NAMALWA (cell line): ENCODE measurements at places on chromosomes 16 and 17.

GRCh38 chr17:69048634-69049033 is 12.1 kb downstream of the ABCA9 start:
- DNase-seq = no peak

DNA sequence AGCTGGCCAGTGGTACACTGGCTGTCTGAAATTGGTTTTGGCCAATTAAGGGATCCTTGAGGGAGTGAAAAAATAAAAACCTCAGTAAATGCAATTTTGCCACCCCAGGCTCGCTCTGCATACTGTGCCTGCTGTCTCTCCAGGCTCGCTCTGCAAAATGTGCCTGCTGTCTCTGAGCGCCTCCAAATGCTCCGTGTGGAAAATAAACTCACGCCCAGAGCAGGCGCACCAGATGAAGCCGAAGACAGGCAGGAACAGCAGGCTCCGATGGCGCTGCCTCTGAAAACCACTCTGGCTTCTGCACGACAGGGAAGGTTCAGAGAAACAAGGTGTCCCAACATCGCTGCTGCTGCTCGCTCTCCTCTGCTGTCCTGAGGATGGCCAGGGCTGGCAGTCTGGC is 29.1 kb downstream of the SNN start:
- DNase-seq = no peak

- DNase-seq = no peak
These were observed 2.6 kb upstream of the SETD1A start for GRCh38 chr16:30954993-30955392.

- peak; percentile 61 for DNase-seq
These were observed 32.4 kb downstream of the HAPSTR1 start for GRCh38 chr16:9123871-9124270.

- no peak for DNase-seq
These were observed 847.4 kb upstream of the EEF2KMT start for GRCh38 chr16:5944971-5945370.

DNA sequence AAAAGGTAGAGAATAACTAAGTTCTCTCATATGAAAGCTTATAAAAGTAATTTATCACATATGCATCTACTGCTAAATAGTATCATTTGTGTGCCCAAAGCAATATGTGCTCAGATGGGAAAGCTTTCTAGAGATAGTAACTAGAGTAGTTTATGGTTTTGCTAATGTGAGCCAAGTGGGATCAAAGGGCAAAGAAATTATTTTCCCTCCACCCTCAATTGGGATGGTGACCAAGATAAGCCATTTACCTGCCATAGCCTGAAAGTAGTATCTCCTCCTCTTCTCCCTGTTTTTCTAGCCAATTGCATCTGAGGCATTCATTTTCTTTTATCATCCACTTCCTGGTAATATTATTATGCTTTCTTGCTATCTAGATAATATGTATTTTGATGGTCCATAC is 41.9 kb upstream of the KCNJ16 start:
- no peak for DNase-seq

- no peak for DNase-seq
These were observed 7.7 kb downstream of the CDH1 start for GRCh38 chr16:68744744-68745280.

DNA sequence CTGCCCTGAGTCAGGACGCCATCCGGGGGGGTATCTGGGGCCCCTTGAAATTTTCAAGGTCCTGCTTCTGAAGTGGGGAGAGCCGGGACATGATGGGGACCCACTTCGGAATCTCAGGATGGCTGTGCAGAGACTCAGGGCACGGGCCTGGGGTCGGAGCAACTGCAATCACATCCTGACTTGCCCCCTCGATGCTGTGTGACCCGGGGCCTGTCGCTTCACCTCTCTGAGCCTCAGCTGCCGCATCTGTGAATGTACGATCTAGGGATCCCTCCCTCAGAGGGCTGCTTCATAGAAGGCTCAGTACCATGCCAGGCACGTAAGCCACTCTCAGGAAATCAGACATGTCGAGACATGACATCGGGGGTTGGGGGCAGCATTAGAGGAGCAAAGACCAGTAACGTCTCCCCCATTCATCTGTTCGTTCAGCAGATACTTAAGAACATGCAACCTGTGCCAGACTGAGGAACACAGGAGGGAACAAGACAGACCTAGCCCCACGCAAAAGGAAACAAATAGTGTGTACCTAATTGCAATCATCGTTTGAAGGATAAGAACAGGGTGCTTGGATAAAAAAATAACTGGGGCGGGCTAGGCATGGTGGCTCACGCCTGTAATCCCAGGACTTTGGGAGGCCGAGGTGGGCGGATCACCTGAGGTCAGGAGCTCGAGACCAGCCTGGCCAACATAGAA is 229.6 kb downstream of the PARN start:
- no peak for DNase-seq

- no peak for DNase-seq
These were observed 8.6 kb downstream of the KRT10 start for GRCh38 chr17:40813804-40814203.

DNA sequence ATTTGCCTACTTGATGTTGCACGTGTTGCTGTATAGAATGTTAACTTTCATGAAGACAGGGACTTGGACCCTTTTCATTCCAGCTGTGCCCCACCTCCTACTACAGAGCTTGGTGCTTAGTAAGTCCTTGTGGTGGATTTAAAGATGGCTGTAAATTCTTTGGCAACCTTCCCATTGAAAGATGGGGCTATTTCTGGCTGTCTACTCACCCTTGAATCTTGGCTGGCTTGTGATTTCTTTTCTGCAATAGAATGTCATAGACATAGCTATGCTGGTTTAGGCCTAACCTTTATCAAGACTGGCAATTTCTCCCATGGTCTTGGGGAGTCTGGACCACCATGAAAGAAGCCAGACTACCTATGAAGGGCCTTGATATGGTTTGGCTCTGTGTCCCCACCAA is 59.0 kb downstream of the ACSM2A start:
- DNase-seq = no peak

DNA sequence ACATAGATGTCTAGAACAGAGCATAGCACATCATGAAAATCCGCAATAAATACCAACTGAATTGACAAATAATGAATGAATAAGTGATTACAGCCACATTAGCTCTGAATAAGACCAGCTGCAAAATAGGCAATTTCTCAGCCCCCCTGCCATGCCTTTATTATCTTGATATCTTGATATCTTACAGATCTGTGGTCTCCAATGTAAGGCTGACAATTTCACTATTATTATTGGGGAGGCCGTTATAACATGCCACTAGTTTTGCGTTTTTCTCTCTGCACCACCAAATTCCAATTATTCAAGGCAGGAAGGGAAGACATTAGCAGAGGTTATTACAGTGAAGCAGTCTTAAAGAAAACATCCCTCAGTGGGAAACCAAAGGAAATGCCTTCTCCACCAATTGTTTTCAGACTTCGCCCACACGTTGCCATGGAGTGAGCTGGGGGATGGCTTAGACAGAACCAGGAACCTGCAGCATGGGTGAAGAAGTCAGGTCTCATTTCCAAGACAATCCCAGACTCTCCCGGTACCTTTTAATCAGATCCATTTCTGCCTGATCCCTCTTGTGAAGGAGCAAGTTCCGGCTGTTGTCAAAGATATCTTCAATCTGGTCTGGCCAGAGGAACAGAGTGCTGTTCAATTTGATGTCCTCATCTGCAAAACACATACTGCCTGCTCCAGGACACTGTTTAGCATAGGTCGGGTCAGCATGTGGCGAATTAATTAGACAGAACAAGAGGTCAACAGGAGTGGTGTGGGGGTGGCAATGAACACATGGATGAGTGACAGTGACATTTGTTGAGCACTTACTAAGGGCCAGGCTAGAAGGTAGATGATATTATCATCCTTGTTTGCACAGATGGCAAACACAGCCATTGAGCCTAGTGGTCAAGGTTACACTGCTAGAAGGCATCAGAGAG is 46.4 kb downstream of the DNAH3 start:
- DNase-seq = no peak

DNA sequence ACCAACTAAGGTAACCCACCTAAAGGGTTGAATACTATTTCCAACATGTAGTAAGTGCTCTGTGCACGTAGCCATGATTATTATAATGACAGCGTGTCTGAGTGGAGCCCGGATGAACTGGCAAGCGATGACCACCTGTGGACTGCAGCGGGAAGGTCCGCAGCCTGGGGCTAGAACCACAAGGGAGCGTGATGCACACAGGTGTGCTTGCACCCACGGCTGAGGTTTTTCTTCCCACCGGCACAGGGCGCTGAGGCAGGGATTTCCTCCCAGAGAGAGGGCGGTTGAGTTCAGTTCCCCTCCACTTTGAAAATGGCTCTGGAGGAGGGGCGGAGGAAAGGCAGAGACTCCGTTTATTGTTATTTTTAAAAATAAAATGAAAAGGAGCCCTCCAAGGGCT is 221.7 kb upstream of the HSBP1 start:
- no peak for DNase-seq

- no peak for DNase-seq
These were observed 910 bp downstream of the ITGAL start for GRCh38 chr16:30473231-30474073.

DNA sequence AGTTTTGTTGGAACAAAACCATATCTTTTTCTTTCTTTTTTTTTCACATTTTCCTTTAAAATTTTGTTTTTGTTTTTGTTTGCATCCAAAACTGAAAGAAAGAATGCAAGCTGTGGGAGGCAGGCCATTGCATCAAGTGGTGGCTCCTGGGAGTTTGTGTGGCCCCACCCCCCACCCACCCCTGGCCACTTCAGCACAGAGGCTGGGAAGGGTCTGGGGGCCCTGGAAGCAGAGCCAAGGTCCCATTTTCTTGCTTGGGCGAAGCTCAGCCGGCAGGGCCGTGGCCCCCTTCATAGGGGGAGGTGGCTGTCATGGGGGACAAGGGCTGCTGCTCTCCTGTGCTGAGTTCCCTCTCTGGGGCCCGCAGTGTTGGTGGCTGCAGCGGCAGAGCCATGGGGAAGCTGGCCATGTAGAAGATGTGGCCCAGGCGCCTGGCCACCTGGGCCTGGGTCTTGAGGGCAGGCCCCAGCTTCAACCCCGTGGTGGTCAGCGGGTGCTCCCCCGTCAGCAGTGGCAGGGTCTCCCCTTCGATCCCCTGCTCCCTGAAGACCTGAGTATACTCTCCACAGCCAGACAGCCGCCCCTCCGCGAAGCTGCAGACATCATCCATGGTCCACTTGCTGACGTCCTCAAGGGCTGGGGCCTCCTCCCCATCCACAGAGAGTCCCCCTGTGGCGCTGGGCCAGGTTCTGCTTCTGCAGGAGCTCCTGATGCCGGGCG is 19.8 kb downstream of the PAFAH1B1 start:
- DNase-seq = no peak

DNA sequence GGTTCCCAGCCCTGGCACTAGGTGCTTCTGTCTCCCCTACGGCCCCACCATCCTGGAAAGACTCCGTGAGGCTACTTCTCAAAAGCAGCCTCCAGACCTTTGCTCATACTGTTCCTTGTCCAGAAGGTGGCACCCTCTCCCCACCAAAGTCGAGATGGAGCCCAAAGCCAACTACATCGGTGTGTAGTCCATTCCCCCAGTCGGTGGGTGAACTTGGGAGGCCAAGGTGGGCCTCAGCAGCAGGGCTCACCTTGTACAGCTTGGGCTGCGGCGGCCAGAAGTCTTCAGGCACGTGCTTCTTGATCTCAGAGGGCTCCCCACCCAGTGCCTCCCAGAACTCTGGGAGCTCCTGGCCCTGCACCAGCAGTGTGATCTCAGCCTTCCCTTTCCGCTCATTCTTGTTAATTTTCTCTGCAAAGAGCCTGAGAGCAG is 10.2 kb downstream of the FLII start:
- peak; percentile 75 for DNase-seq

- DNase-seq = peak; percentile 43
These were observed 789.9 kb upstream of the KIF2B start for GRCh38 chr17:53032861-53033271.

GRCh38 chr17:18379246-18380146 is 1.9 kb downstream of the EVPLL start:
- DNase-seq = no peak

GRCh38 chr16:75806487-75806886 is 80.2 kb upstream of the CPHXL start:
- no peak for DNase-seq

DNA sequence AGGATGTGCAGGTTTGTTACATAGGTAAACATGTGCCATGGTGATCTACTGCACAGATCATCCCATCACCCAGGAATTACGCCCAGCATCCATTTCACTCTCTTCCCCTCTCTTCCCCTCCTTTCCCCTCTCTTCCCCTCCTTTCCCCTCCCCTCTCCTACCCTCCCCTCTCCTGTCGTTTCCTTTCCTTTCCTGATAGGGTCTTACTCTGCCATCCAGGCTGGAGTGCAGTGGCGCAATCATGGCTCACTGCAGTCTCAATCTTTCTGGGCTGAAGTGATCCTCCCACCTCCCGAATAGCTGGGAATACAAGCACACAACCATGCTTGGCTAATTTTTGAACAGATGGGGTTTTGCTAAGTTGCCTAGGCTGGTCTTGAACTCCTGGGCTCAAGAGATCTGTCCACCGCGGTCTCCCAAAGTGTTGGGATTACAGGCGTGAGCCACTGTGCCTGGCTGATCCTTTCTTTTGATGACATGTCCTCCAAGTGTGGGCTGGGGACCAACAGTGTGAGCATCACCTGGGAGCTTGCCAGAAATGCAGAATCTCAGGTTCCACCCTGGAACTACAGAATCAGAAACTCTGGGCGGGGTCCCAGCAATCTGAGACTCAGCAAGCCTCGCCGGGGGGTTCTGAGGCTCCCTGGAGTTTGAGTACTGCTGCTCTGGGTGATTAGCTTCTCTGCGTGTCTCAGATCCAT is 10.8 kb downstream of the ATP2C2 start:
- DNase-seq = no peak

DNA sequence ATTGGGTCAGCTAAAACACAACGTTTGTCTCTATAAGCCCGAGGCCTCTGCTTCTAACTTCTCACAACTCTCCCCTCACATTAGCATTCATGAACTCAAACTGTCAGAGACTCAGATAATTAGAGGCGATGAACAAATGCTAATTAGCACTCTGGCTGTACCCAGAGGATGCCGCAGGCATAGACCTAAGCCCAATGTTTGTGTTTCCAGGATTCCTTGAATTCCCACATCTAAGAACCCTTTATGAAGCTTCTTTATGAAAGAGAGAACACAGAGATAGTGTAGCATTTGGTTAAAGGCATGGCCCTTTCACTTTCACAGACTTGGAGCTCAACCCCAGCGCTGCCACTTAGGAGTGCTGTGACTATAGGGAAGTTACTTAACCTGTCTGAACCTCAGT is 512.2 kb downstream of the GRIN2A start:
- no peak for DNase-seq

DNA sequence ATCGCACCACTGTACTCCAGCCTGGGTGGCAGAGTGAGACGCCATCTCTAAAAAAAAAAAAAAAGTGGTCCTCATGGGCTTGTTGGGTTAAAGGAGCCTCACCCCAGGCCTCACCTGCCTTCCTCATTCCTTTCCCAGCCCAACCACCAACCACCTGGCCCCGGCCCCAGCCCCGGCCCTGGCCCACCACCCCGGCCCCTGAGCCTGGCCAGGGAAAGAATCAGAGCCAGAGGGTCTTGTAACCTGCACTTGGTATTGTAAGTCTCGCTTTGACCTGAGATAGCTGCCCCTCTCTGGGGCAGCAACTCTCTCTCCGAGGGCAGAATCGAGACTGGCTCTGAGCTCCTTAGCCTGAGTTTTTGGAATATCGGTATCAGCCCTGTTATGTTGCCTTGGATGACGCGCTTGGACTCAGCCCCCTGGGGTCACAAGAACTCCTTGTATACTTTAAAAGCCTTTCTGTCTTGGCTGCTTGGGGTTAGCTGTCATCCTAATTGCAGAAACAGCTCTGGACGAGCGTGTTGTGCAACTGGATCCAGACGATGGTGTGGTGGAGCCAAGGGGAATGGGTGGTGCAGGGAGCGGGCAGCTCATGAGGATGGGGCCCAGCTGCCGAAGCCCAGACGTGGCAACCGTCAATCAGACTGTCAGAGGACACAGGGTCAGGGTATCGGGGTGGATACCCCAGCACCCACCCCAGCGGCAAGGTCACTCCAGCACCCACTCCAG is 14.6 kb downstream of the SMTNL2 start:
- DNase-seq = no peak

- no peak for DNase-seq
These were observed 12.7 kb downstream of the TEX2 start for GRCh38 chr17:64250233-64250835.
